ENCODE measurements at places on chromosomes 11 and 22.

- no peak for DNase-seq
Measured at GRCh38 chr11:3148990-3149851, 15.9 kb downstream of the OSBPL5 start.

GRCh38 chr11:35337914-35338305 lies 81.4 kb downstream of the SLC1A2 start:
- no peak for DNase-seq

DNA sequence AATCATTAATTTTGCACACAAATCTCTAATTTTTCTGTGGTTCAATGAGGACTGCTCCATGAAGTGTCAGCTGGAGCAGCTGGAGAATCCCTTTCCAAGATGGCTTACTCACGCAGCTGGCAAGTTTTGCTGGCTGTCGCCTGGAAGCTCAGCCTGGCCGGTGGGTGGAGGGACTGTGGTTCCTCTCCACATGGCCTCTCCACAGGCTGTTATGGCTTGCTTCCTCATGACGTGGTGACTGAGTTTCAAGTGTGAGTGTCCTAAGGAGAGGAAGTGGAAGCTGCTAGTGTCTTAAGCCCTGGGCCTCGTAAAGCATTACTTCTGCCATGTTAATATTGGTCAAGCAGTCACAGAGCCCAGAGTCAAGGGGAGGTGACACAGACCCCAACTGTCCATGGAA lies 14.0 kb upstream of the NRIP3 start:
- no peak for DNase-seq

DNA sequence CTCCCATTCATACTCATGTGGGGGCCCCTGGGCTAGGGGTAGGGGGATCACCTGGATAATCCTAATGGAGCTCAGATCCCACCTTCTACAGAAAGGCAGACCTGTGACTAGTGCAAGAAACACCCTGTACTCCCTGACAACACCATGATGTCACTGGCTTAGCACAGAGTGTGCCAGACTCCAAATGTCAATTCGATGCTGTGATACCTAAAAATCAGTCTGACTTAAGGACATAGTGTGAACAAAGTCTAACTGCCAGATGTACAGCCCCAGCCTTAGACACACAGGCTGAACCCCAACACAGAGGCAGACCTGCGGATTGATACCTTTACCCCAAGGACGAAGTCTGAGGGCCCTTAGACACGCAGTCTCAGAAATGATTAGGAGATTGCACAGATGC lies 8.5 kb downstream of the ABCC8 start:
- no peak for DNase-seq

DNA sequence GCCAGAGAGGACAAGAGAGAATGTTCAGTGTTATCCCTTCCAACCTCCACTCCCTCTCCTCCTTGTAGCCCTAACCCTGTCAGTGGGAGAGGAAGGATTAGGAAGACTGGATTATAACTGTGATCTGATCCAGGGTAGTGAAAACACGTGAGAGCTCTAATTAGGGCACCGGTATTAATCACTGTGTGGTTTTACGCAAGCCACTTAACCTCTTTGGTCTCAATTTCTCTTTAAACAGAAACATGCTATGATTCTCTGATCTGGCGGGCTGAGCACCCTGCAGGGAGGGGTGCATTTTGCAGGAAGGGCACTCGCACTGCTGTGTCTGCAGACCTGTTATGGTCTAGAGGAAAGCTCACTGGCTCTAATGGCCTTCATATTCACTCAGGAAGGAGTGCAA lies 11.5 kb downstream of the RPL27A start:
- DNase-seq: no peak

DNA sequence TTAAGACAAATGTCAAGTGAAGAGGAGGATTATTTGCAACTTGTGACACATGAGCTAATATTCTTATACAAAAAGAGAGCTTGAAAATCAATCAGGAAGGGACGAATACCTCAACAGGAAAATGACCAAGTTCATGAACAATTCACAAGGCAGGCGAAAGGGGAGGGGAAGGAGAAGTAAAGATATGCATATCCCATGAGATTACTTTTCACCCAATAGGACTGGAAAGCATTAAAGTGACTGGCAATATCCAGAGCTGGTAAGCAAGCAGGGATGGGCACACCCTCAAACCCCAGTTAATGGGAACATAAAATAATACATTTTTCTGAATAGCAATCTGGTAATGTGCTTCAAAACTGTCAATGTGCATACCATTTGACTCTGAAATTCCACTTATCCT lies 129.5 kb downstream of the SLC1A2 start:
- DNase-seq: no peak

- DNase-seq: no peak
Measured at GRCh38 chr22:32144496-32145274, 14.4 kb downstream of the C22orf42 start.

DNA sequence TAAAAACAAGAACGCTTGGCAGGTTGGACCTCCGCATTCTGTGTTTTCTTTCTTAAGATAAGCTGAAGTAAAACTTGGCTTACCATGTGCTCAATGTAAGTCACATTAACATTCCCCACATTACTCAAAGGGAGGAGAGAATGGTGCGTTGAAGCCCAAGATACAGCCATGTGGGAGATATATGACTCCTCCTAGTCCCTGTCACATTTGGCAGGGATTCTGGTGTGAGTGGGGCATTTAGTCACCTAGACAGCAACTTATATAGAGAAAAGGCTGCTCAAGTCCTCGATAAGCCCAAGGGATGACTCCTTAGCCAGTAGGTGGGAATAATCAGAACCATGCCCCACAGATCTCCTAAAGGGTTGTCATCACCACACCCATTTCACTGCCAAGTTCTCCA lies 4.6 kb downstream of the PRSS23 start:
- no peak for DNase-seq

GRCh38 chr11:122344215-122344614 lies 228.2 kb upstream of the BLID start:
- DNase-seq: no peak

DNA sequence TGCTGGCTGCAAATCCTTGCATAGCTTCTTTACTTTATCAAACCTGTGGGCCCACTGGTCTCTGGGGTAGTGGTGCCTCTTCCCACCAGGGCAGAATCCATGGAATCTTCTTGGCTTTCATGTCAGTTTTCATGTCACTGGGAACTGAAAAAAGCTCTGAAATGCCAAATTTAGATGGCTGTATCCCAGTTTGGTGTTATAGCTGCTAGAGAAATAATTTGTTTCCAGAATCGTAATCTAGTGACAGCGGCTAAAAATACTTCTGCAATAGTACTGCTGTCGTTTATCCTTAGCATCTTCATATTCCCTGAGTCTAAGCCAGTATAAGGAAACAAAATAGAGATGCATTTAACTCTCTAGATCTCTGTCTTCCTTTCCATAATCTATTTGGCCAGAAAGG lies 983.4 kb upstream of the FAT3 start:
- DNase-seq: no peak

GRCh38 chr11:75954039-75954438 lies 139.0 kb downstream of the UVRAG start:
- DNase-seq: no peak

DNA sequence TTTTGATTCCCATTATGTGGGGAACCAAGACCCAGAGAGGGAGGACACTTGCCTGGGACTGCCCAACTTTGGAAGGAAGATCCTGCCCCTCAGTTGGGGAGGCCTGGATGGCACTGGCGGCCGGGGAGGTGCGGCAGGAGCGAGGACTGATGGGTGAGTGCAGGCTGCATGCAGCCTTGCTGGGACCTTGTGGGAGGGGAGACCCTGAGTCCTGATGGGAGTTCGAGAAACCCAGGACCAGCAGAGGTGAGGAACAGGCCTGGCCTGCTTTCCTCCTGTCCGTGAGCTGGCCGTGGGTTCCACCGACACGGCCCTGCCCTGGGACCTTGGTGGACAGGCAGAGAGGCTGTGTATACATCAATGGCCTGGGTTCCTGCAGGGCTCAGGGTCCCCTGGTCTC lies 19.3 kb upstream of the SMIM38 start:
- no peak for DNase-seq

DNA sequence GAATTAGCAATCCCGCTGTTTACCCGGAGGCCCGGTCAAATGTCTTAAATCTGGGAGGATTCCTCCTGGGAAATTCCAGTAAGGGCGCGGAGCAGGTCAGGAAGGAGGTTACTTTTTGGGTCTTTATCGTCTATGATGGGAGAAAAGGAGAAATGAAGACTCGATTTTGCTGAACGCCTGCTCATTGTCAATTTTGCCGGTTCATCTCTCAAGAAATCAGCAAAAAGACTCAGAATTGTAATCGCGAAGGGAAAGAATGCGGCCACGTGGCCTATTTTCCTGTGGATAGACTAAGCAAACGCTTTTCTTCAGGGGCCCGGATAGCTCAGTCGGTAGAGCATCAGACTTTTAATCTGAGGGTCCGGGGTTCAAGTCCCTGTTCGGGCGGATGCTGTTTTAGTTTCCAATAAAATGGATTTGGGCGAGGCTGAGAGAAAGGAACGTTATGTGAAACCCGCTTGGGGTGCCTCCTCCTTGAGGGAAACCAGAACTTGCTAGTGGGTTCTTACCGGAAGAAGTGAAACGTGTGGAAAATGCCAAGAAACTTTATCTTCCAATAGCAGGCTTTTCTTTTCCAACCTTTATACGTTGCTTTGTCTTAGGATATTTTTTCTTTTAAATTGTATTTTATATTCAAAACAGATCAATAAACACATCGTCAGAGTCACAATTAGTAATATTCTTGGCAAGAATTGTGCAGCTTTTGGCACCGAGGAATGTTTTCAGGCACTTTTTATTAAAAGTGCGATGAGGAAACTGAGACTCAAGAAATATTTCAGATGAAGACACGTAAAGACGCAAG lies 45.0 kb downstream of the OR4D9 start:
- peak; percentile 84 for DNase-seq

- DNase-seq: no peak
Measured at GRCh38 chr11:78453140-78453935, 35.7 kb upstream of the GAB2 start.

- DNase-seq: no peak
Measured at GRCh38 chr11:119789766-119790407, 60.9 kb upstream of the NECTIN1 start.

GRCh38 chr11:30774496-30775232 lies 188.5 kb upstream of the MPPED2 start:
- no peak for DNase-seq

DNA sequence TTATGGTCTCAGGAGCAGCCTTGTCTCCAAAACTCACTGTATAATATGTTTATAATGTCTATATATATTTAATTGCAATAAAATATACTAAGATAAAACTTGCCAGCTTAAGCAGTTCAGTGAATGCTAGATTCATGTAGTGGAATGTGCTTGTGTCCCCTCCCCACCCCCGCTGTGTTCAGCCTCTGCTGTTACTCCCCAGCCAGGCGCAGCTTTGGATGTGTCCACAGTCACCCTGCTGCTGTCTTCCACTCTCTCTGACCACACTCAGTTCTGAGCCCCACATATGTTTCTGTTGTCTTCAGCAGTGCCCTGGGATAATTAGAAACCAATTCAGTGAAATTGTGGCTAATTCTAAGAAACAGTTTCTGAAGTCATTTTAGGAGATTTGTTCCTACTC lies 52.2 kb downstream of the PPFIA1 start:
- no peak for DNase-seq

DNA sequence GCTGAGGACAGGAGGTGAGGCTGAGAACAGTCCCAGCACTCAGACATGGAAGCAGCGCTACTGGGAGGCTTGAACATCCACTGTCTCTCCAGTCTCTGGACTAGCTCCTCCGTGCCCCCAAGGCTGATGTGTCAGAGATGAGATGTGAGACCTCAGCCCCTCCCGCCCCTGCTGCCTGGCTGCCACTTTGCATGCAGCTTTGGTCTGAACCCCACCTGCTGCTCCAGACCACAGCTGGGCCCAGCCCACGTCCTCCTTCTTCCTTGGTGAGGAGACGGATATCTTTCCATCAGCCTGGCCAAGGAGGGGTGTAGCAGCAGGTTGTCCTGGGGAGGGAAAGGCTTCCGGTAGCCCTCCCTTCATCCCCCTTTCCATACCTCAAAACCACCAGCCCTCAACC lies 148.0 kb upstream of the B3GAT1 start:
- no peak for DNase-seq

DNA sequence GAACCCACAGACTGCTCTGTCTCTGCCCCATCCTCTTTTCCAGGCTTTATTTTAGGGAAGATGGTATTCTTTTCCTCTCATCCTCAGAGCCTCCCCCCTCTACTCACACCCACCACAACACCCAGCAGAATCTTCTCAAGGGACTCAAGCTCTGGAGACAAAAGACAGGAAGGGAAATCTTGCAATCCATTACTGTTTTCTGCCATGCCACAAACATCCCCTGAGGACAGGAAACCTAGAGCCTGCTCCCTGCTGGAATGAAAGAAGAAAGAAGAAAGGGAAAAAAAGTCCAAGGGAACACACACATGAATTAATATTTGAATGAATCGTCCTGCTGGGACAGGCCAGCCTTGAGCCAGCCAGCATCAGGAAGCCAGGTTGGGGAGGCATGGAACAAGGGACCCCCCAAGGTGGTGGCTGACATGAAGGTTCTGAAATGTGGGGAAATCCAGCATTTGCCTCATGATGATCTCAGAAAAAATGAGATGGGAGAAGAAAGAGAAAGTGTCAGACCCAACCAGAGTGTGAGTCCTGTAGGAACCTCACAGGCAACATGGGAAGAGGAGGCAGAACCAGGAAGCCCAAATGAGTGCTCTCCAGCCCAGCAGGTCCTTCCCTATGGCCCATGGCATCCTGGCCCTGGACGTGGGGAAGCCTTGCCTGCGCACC lies 34.0 kb downstream of the SLCO2B1 start:
- no peak for DNase-seq

- DNase-seq: no peak
Measured at GRCh38 chr11:115207166-115207591, 297.0 kb downstream of the CADM1 start.

DNA sequence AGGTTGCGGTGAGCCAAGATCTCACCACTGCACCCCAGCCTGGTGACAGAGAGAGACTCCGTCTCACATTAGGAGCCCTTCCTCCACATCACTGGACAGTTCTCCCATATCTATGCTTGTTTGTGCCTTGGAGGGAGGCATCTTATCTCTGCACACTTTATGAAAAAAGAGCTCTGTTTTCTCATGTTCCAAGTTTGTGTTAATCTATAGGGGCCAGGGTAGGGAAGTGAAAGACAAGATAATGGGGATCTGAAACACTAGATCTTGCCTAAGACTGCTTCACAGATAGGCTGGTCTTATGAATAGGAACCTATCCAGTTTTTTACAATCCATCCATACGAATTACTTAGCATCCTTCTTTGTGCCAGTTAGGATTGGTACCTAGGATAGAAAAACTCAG lies 17.1 kb downstream of the OR6Q1 start:
- no peak for DNase-seq

GRCh38 chr11:113615098-113615497 lies 91.0 kb downstream of the TMPRSS5 start:
- no peak for DNase-seq

DNA sequence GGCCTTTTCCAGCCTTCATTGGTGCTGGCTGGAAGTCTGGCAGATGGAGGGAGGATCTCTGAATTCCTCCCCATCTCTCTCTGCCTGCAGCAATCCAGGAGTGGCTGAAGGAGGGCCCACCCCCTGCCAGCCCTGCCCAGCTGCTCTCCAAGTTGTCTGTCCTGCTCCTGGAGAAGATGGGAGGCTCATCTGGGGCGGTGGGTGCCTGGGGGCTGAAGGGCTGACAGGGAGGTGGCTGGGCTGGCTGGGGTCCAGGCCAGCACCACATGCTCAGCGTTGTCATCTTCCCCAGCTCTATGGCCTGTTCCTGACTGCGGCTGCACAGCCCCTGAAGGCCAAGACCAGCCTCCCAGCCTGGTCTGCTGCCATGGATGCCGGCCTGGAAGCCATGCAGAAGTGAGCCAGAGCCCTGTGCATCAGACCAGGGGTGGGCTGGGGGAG lies 12.2 kb downstream of the TKFC start:
- no peak for DNase-seq

- no peak for DNase-seq
Measured at GRCh38 chr22:23984430-23984829, 4.5 kb downstream of the GSTT2 start.

Measured in stimulated activated CD4-positive, alpha-beta T cell treated with anti-CD3 and anti-CD28 coated beads, Interleukin-12 subunit alpha, Interleukin-12 subunit beta, amount 100 ng/mL, for 24 hours (primary cell).